Fibroblast of skin of left biceps (primary cell): ENCODE measurements at places on chromosomes 13 and 19.

- peak; percentile 83 for DNase-seq
These were observed 3.6 kb upstream of the GNG8 start for GRCh38 chr19:46639358-46640182.

DNA sequence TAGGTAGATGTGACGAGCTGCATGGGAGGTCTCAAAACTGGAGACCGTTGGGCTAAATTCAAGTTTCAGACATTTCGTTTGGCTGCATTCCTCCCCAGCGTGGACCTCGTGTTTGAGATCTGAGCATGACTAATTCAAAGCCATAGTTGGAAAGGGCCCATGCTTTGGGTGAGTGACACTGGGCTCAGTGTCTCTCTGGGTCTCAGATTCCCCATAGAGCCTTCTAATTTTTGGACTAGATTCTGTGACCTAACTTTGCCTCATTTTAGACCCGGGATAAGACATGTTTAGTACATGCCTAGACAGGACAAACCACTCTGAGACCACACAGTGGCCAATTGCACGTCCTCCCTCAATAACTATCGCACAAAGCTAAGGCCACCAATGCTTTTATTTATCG, 16.6 kb downstream of the CKM start:
- DNase-seq: no peak

DNA sequence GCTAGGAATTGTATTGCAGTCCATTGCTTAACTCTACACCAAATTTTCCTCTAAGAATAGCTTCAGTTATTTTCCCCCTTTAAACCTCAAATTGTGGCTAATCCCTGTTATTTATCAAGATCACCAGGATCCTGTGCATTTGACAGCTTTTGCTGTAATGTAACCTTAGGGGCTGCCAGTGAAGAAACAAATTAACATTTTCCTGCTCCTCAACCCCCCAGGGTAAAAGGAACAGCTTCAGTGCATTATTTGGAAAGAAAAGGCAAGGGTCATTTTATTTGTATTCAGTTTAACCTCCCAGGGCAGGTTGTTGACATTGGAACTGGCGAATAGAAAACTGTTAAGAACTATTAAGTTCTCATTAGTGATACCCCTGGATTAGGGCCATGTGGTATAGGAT, 57.0 kb downstream of the PCDH20 start:
- DNase-seq: no peak

DNA sequence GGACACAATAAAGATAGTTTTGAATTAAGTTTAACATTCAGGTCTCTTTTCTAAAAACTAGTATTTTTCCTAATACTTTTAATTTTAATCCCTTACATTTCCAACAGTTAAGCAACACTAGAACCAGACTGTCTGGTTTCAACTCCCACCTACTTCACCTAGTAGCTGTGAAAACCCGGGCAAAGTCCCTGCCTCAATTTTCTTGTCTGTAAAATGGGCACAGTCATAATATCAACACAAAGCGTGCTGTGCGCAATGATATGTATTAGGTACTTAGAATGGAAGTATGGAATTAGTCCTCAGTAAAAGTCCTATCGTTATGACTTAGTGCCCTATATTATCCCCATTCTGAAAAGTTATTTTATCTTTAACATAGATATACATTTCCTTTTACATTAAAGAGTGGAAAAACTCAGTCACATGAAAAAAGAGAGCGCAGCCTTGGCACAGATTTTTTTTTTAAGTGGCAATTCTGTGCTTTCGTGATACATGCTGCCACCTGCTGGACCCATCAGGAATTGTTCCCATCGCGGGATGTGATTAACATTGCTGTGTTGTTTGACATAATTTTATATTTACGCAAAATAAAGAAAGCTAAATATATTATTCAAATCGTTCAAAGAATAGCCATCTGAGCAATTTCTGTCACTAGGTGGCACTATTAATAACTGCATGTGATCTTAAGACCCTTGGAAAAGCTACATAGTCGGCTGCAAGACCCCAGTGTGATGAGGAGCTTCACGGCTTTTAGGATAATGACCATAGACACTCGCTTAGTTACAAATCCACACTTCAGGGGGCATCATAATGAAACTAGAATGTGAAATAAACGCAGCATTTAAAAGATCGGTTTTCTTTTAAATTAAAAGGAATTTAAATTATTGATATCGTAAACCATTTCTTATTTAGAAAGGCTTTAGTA, 59.9 kb downstream of the LIG4 start:
- DNase-seq: peak; percentile 1

- DNase-seq: no peak
These were observed 456.1 kb downstream of the PCDH9 start for GRCh38 chr13:66774046-66774445.

DNA sequence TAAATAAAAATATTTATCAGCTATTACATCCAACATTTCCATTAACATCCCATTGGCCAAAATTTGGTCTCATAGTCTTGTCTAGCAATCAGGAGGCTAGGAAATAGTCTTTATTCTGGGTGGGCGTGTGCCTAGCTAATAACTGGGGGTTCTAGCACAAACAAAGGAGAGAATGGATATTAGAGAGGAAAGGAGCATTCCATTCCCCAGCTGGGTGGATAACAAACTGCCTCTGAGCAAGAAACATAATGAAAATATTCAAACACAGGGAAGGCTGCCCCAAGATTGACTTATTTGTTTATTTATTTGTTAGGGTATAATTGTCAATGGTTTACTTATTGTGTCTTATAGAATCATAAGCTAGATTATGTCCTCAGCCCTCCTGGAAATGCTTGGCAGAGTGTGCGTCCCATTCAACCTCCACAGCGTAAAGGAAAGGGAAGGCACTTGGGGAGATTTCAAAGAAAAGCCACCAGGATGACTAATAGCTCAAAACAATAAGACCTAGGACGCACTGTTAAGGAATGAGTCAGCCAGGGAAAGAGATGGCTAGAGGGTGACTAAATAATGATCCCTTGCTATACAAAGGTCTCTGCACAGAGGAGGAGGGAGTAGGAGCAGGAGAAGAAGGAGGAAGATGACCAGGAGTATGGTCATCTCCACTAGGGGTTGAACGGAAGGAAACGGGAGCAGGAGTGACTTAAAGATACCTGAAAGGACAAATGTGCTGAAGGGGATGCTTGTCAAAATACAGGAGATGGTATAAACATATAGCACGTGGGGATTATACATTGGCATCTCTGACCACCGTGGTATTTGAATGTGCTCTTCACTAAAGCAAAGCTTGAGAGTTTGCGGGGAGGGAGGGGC, 23.5 kb upstream of the USP12 start:
- peak; percentile 35 for DNase-seq

- DNase-seq: no peak
These were observed 12.0 kb upstream of the USP12 start for GRCh38 chr13:27183561-27184147.

GRCh38 chr13:38223089-38223488, 126.6 kb upstream of the UFM1 start:
- peak; percentile 9 for DNase-seq

- no peak for DNase-seq
These were observed 870 bp downstream of the ZNF442 start for GRCh38 chr19:12364391-12365235.

- no peak for DNase-seq
These were observed 32.6 kb upstream of the GATAD2A start for GRCh38 chr19:19372656-19373416.

DNA sequence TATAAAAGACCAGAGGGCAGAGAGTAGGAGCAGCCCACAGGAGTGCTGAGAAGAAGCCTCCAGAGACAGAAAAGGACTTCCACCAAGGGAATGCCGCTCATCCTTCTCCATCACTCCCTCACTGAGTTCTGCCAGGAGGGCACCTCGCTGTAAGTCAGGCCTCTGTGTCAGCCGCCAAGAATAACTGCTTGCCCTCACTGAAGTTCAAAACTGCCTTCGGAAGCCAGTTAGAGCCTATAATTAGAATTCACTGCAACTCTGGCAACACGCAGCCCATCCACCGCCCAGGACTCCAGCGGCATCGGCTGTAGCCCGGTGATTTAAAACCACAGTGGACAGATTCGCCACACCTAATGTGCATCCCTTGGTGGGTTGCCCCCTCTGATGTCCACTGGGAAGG, 281.8 kb upstream of the ZNF507 start:
- DNase-seq: no peak

GRCh38 chr13:46071590-46072249, 19.2 kb upstream of the ZC3H13 start:
- DNase-seq: no peak
